ENCODE measurements at places on chromosomes 2 and 18.

DNA sequence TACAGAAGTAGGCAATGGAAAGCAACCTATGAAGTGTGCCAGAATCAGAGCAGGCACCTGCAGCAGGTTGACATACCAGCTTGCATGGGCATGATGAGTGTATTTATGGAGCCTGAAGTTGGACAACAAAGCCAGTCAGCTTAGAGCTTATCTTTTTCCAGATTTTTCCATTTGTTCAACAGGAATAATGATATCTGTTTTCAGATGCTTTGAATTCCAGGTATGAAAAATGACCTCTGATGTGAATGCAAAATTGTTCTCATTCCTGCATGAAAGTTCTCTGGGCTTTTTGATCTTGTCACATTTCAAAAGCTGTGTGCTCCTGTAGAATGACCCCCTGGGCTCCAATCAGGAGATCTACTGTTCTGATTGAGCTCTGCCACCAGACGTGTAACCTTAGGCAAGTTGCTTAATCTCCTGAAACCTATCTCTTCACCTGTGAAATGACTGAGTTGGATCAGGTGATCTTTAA lies 38.2 kb upstream of the VIT start:
- no peak for DNase-seq

DNA sequence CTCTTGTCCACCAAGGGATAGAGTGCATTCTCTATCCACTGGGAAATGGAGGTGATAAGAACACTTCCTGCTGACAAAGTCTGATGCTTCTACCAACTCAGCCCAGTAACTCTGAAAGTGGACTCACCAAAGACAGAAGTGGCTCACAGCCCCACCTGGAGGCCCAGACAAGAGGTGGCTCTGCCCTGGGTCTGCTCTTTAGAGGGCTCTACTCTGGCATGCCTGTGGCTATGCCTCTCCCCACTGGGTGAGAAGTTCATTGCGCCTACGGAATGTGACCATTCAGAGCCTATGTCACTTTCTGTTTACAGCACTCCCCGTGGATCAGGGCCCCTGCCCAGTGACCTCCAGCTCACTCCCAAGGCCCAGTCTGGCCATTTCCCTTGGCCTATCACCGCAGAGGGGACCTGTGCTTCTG lies 13.5 kb upstream of the XDH start:
- DNase-seq: no peak

- no peak for DNase-seq
These were observed 36.2 kb downstream of the EMX1 start for GRCh38 chr2:72953528-72953927.

DNA sequence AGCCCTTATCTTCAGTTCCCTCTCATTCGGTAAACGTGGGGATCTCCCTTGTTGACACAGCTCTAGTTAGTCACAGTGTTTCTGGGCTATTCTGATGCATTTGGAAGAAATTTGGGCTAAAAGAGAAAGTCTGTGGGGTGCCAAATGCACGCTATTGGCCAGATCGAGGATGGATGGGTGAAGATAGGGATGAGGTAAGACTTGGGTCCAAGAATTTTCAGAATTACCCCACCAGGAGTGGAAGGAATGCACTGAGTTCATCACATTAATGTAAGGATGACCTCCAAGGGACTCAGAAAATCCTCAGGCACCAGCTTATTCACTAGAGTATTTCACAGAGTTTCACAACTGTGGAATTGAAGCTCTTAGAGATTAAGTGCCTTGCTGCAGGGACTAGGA lies 49.3 kb downstream of the NRP2 start:
- DNase-seq: no peak

Data from muscle of back (tissue), 13 donors.